Stimulated activated CD8-positive, alpha-beta memory T cell treated with anti-CD3 and anti-CD28 coated beads, Interleukin-7, amount 100 ng/mL, for 48 hours (primary cell): ENCODE measurements at places on chromosomes 5 and 9.
A peak's percentile ranks its signal among the peaks of the same experiment; 100 is the strongest.

DNA sequence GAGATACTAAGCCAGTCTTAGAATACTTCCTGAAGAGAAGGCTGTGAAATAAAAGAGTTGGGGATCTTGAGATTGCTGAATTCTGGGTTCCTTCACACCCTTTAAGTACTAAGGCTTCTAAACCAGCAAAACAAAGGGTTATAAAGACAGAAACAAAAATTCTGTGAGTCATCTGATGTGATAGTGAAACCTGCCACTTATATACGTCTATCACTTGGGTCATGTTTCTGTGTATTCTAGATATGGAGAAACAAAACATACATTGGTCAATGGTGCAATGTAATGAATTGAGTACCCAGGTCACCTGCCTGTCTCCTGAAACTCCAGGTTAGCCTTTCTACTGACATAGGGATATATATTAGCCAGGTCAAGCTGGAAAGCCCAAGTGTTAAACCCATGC lies 319.3 kb upstream of the GRAMD2B start:
- DNase-seq, result no peak

DNA sequence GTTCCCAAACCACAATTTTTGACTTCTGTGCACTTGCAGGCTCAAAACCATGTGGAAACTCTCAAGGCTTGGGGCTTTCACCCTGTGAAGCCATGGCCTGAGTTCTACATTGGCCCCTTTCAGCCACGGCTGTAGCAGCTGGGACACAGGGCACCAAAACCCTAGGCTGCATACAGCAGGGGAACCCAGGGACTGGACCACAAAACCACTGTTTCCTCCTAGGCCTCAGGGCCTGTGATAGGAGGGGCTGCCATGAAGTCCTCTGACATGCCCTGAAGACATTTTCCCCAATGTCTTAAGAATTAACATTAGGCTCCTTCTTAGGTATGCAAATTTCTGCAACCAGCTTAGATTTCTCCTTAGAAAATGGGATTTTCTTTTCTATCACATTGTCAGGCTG lies 312.1 kb upstream of the TUSC1 start:
- DNase-seq, result no peak

- no peak for DNase-seq
These were observed 85.0 kb downstream of the ROR2 start for GRCh38 chr9:91865041-91865440.

DNA sequence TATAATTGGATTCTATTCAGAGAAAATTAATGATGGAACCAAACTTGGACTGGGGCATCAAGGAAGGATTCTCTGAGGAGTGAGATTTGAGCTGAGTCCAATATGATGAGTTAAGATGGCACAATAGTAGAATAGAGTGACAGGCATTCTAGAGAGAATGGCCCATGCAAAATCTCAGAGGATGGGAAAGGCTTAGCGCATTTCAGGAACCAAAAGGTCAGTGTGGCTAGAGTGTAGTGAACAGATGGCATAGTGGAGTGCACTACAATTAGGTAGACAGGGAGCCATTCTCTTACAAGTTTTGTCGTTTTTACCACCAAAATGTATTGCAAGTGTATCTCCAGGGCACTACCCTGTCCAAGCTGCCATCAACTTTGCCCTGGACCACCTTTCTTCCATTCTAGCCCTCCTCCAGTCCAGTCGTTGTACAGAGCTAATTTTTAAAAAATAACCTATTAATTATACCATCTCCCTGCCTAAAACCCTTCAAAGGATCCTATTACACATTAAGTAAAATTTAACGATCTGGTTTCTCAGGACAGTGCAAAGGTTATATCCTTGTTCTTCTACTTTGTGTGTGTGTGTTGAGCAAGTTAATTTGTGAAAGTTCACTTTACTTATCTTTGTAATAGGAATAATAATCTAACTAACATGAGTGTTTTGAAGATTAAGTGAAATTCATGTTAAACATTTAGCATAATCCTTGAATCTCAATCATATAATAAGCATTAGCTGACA lies 211.7 kb downstream of the COMMD10 start:
- DNase-seq, result no peak

GRCh38 chr9:7171396-7172153 lies 413.8 kb downstream of the KDM4C start:
- DNase-seq, result no peak

DNA sequence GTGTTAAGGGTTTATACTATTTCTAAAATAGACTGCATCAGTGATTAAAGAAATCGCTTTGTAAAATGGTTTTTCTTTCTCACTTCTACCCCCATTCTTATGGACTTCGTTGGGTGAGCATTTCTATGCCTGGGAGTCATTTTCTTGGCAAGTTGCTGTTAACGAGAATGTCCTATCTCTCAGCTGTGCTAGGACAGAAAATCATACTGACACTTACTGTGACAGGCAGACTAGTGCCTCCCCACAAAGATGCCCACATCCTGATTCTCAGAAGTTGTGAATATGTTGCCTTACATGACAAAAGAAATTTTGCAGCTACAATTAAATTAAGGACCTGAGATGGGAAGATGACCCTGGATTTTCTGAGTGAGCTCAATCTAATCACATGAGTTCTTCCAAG lies 65.1 kb upstream of the NMUR2 start:
- DNase-seq, result no peak

- no peak for DNase-seq
These were observed 157.8 kb downstream of the RGS3 start for GRCh38 chr9:113621309-113621791.

GRCh38 chr5:1444361-1445189 lies 665 bp downstream of the SLC6A3 start:
- DNase-seq, result no peak

- DNase-seq, result no peak
These were observed 86.3 kb upstream of the PHYKPL start for GRCh38 chr5:178318893-178319292.

- no peak for DNase-seq
These were observed 10.8 kb downstream of the PUM3 start for GRCh38 chr9:2833096-2833495.

GRCh38 chr5:33734537-33734936 lies 157.3 kb downstream of the ADAMTS12 start:
- DNase-seq, result no peak

DNA sequence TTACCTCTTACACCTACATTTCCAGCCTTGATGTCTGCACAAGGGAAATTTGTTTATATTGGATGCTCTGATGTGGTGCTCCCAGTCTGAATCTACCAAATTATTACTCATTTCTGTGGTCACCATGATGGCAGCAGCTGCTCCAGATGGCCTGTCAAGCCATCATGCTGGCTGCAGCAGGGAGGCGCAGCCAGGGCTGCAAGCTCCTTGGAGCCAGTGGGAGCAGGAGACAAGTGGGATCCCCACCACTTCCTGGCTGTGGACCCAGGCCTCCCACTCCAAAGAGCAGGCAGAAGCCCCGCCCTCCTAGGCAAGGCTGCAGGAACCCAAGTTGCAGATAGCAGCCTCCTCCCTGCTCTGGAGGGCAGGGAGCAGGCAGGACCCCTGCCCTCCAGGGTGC lies 241.1 kb upstream of the ATP10B start:
- DNase-seq, result no peak

DNA sequence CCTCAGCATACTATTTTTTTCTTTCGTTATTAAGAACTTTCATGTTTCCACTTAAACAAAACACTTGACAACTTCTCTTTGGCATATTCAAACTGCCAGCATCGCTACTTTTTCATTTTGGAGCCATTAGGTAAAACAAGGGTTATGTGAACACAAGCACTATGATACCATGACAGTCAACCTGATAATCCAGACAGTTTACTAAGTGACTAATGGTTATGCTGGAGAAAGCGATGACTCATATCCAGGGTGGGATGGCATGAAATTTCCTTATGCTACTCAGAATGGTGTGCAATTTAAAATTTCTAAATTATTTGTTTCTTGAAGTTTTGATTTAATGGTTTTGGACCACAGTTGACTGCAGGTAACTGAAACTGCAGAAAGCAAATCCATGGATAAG lies 29.9 kb upstream of the PRSS3 start:
- no peak for DNase-seq

DNA sequence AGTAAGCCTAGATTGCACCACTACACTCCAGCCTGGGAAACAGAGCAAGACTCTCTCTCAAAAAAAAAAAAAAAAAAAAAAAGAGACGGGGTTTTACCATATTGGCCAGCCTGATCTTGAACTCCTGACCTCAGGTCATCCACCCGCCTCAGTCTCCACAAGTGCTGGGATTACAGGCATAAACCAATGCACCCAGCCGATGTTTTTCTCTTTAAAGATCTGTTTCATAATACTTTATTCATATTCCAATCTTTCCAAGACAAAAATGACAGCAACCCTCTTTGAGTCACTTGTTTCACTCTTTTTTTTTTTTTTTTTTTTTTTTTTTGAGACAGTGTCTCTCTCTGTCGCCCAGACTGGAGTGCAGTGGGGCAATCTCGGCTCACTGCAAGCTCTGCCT lies 13.6 kb upstream of the LMNB1 start:
- no peak for DNase-seq

GRCh38 chr5:14424011-14424685 lies 157.4 kb upstream of the OTULINL start:
- peak; percentile 58 for DNase-seq

- no peak for DNase-seq
These were observed 142.4 kb upstream of the ERCC6L2 start for GRCh38 chr9:95732802-95733688.

GRCh38 chr5:5494489-5495402 lies 72.3 kb downstream of the ICE1 start:
- peak; percentile 62 for DNase-seq

DNA sequence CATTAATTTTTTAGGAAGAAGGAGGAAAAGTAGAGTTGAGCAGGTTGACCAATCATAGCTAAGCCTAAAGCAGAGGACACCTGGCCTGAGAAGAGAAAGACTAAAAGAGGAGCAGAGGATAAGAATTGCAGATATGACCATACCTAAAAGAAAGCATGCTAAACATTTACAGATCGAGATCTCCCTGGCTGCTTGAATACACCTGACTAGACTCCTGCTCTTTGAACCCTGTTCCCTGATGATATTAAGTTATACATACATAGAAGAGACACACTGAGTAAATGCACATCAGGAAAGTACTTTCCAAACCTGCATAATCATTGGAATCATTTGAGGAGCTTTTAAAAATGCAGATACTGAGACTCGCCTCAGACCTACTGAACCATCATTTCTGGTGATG lies 232.3 kb upstream of the ELL2 start:
- DNase-seq, result no peak

DNA sequence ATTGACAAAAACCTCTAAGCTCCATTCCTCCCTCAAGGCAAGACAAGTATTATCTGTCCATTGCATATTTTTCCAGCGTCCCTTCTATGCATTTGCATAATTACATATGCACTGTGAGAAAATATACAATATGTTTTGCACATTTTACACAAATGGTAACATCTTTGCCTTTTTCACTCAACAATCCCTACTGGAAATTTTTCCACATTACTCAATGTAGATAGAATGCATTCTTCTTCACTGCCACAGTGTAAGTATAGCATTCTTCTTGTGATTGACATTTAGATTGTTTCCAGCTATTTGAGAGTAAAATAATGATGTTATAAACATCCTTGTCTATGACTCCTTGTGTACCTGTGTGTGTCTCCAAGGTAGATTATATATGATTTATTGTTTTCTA lies 205.0 kb downstream of the SLIT3 start:
- DNase-seq, result no peak

DNA sequence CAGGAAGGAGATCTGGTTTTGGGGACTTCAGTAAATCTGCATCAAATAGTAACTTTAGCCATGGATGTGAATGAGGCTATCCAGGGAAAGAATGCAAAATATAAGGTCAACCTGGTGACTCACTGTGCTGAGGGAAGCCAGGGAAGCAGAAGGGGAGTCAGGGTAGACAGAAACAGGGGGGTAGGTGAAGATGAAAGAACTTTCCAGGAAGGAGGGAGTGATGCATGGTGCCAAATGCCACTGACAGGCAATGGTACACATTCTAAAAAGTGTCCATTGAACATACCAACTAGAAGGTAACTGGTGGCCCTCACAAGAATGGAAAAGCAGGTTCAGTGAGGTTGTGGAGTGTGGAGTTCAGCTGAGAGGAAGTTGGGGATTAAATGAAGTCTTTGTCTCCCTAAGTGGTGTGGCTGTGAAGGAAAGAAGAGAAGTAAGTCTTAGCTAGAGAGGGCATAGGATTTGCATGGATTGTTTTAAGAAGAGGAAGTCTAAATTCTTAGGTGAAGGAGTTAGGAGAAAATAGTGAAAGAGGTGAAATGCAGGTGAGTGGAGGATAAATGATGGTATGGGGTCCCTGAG lies 35.5 kb downstream of the PALM2AKAP2 start:
- no peak for DNase-seq

- no peak for DNase-seq
These were observed 106.2 kb downstream of the CEMIP2 start for GRCh38 chr9:71662082-71662481.

DNA sequence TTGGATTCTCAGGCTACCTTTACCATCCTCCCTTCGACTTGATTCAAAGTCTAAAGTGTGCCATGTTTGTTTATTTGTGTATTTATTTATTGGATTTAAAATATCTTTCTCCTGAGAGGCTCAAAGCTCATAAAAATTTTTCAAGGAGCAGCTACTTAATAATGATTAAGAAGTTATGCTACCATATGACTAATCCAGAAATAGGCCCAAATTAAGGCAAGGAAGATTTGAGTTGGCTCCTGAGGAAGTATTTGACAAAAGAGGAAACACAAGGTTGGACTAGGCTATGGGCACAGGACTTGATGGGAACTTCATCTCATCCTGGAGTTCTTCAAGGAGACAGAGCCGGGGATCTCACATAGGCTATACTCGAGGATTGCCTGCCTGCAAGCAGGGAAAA lies 22.4 kb upstream of the PPP2CA start:
- DNase-seq, result no peak

GRCh38 chr5:16992444-16992843 lies 56.4 kb upstream of the MYO10 start:
- DNase-seq, result no peak

DNA sequence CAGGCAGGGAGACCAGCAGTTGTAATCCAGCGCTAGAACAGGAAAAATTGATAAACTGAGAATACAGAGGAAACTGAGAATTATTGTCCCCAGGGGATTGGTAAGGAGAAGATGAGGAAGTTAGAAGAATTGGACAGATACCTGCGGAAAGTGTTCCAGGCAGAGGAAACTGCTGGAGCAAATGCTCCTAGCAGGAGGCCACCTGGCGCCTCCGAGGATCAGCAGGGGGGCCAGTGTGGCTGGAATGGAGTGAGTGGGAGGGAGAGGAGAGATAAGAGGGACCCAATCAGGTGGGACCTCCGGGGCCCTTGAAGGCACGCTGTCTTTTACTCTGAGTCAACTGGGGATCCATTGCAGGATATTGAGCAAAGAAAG lies 695 bp upstream of the ANXA6 start:
- no peak for DNase-seq

- DNase-seq, result no peak
These were observed 198.6 kb downstream of the MSX2 start for GRCh38 chr5:174922955-174923354.

GRCh38 chr5:112136773-112137172 lies 282.3 kb downstream of the EPB41L4A start:
- DNase-seq, result no peak

GRCh38 chr9:33375238-33375840 lies 27.0 kb downstream of the AQP7 start:
- DNase-seq, result no peak

GRCh38 chr5:41408676-41409443 lies 101.5 kb downstream of the PLCXD3 start:
- no peak for DNase-seq
